ENCODE measurements at places on chromosomes 4 and X.

GRCh38 chr4:87848622-87849351, 16.0 kb downstream of the MEPE start:
- peak overlapping the region; percentile 60 for H3K4me3 ChIP-seq
- DNase-seq: peak; percentile 9
- no peaks in the 10 kb centered on the region for H3K36me3 ChIP-seq
- no peak overlapping the region for H3K27ac ChIP-seq
- H3K27me3 ChIP-seq: peaks cover 12% of the 10 kb centered on the region

- DNase-seq: no peak
- H3K27ac ChIP-seq: no peak overlapping the region
- H3K4me3 ChIP-seq: no peak overlapping the region
- H3K4me1 ChIP-seq: peaks cover 8% of the 10 kb centered on the region
Measured at GRCh38 chr4:6319530-6320150, 50.0 kb downstream of the WFS1 start.

GRCh38 chr4:108965016-108965415, 202.2 kb upstream of the ETNPPL start:
- no peaks in the 10 kb centered on the region for H3K27me3 ChIP-seq
- no peak overlapping the region for H3K27ac ChIP-seq
- no peak for DNase-seq
- H3K4me1 ChIP-seq: no peaks in the 10 kb centered on the region

DNA sequence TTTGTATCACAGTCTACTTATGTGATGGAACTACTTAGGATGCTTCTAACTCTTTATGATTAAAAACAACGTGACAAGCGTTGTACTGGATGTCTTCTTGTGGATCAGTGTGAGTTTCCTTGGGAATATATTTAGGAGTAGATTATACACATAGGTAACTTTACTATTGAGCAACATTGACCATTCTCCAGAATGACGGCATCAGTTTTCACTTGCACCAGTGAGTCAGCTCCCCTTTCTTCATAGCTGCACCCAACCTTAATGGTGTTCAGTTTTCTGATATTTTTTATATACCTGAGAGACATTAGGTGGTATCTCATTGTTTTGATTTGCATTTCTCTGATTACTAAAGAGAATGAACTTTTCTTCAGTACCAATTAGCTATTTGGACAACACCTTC, 343.9 kb downstream of the ADGRL3 start:
- H3K36me3 ChIP-seq: no peaks in the 10 kb centered on the region
- H3K4me1 ChIP-seq: no peaks in the 10 kb centered on the region
- H3K4me3 ChIP-seq: no peak overlapping the region
- no peak for DNase-seq

DNA sequence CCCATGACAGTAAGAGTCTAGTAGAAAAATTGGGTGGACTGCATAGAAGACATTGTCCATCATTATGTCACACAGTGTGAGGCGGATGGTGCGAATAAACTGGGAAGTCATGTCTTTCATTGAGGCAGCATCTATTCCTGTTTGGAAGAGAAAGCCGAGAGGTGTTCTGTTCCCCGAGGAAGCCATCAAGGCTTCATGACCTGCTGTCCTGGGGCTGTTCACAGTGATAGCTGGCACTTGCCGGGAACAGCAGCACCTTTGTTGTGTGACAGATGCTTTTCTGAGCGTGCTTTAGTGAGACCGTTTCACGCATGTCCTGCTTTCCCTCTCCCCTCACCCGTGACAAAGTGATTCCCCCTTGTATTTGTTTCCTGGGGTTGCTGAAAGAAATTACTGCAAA, 20.3 kb downstream of the RGS12 start:
- H3K27me3 ChIP-seq: no peaks in the 10 kb centered on the region
- no peak for DNase-seq
- no peaks in the 10 kb centered on the region for H3K4me1 ChIP-seq
- no peak overlapping the region for H3K27ac ChIP-seq
- peaks cover 6% of the 10 kb centered on the region for H3K36me3 ChIP-seq
- H3K4me3 ChIP-seq: no peak overlapping the region

DNA sequence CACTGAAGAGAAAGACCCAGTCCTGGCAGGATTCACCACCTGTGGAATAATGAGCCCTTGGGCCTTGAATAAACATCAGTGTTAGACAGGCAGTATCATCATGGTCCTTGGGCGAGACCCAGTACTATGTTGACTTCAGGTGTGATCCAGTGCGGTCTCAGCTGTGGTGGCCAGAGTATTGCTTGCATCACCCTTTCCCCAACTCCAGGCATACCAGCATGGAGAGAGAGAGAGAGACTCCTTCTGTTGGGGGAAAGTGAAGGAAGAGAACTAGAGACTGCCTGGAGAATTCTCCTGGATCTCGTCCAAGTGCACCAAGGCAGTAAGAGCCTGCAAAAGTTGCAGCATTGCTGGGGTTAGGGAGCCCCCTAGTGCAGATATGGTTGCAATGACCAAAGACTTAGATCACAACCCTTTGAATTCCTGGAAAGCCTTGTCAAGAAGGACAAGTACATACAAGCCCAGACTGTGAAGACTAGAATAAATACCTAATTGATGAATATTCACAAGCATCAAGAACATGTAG, 61.1 kb upstream of the VAMP7 start:
- no peak overlapping the region for H3K27ac ChIP-seq
- H3K36me3 ChIP-seq: no peaks in the 10 kb centered on the region
- peaks cover 18% of the 10 kb centered on the region for H3K27me3 ChIP-seq
- DNase-seq: peak; percentile 14

DNA sequence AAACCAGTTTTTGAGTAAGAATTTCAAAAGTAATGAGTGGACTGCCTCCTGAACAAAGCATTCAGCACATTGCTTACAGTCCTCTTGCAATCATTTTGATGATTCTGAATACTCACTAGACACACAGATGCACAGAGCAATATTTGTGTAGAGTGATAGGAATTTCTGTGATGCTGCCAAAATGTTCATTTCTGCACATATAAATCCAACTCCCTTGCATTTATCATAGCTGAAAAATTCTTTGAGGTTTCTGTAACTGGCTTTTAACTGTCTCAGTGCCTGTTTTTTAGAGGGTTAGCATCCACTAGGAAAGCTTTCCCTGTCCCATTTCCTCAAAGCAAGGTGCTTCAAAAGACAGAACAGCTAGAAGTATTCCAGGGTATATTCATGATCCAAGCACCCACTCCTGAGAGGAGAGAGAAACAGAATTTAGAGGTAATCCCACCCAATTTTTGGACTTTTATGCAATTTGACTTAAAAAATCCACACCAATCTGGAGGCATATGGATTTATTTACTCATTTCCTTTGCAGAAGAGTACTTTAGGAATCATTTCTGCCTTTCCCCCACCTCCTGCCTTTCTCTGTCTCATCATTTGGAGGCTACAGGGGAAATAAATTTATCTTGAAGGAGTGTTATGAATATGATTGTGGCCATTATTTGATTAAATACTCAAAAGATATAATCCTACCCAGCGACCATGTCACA, 234.5 kb upstream of the SLIT2 start:
- no peaks in the 10 kb centered on the region for H3K36me3 ChIP-seq
- no peak overlapping the region for H3K4me3 ChIP-seq
- H3K4me1 ChIP-seq: no peaks in the 10 kb centered on the region

DNA sequence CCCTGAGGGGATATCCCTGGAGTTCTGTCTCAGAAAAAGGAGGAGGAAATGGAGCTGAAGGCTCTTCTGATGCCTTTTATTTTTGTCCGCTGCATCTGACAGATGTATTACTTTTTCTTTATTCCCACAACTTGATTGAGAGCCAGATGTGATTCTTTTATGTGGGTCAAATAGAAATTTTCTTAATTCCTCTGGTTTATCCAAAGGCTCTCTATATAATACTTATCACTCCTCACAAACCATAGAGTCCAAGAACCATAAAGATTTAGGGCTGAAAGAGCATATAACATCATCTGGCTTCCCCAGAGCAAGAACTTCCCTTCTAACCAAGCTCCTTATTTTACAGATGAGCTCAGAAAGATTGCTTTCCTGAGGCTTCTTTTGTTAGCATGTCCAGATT, 756.7 kb upstream of the FAM241A start:
- H3K4me1 ChIP-seq: no peaks in the 10 kb centered on the region
- H3K27ac ChIP-seq: no peak overlapping the region
- H3K36me3 ChIP-seq: no peaks in the 10 kb centered on the region
- DNase-seq: no peak

DNA sequence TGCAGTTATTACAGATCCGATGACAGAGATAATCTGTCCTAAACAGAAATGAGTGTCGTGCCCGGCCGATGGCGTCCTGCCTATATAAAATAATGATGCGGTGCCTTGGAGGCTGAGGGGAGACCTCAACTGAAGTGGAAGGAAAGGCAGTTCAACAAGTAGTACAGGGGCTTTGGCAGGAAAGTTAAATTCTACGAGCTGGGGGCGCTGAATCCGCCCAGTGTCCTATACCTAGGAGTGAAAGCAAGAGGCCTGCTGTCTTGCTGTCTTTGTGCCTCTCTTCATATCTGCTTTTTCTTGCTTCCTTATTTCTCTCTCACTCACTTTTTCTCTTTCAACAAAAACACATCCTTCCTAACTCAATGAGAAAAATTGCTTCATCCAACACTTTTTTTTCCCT, 82.2 kb upstream of the PRPS2 start:
- peak overlapping the region; percentile 53 for H3K27ac ChIP-seq
- H3K36me3 ChIP-seq: no peaks in the 10 kb centered on the region
- peaks cover 11% of the 10 kb centered on the region for H3K4me1 ChIP-seq
- H3K27me3 ChIP-seq: no peaks in the 10 kb centered on the region

DNA sequence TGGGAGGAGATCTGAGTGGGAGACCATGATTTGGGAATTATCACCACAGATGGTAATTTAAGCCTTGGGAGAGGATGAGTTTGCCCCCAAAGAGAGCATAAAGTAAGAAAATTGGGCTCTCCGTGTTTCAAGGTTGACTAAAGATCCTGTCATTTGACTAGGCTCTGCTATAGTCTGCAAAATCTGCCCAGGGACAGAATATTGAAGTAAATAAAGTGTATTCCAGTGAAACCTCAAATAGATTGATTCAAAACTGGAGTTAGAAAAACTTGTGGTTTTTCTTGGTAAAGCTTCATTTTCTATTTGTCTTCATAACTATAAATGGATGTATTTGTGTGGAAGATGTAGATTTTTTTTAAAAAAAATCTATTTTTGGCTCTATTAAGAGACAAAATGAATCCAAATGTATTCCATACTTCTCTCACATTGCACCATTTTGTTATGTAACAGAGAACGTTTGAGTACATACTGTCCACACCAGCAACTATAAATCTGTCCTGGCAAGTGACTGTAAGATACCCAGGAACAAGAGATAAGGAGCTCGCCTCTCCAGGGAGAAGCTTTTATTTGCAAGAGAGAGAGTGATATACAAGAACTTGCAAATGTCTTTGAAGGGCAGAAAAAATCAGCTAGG, 170.2 kb downstream of the CBR4 start:
- no peak overlapping the region for H3K27ac ChIP-seq
- peaks cover 31% of the 10 kb centered on the region for H3K4me1 ChIP-seq
- DNase-seq: no peak

- no peaks in the 10 kb centered on the region for H3K27me3 ChIP-seq
- no peaks in the 10 kb centered on the region for H3K4me1 ChIP-seq
- no peak for DNase-seq
- no peak overlapping the region for H3K4me3 ChIP-seq
Measured at GRCh38 chr4:29983890-29984289, 736.3 kb upstream of the PCDH7 start.

- H3K36me3 ChIP-seq: no peaks in the 10 kb centered on the region
- no peak for DNase-seq
- no peak overlapping the region for H3K27ac ChIP-seq
- H3K27me3 ChIP-seq: no peaks in the 10 kb centered on the region
Measured at GRCh38 chr4:162727232-162727631, 439.5 kb downstream of the NAF1 start.

DNA sequence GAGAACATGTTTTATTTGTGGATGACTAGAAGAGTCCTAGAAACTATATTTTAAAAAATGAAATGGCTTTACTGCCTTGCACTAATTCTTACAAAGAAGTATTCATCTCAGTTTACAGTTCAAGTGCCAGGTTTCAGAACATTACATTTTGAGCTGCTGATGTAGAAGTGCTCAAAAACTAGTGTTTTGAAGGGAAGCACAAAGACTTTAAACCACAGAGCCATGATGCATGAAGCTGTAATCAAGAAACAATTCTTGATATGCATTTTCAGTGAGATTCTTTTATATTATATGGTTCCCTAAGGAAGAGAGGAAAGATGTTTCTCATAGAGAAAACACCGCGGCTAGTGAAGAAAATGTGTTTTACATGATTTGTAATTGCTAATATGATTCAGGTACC, 1163.0 kb downstream of the RAPGEF2 start:
- H3K27me3 ChIP-seq: no peaks in the 10 kb centered on the region
- no peak overlapping the region for H3K27ac ChIP-seq
- H3K4me1 ChIP-seq: no peaks in the 10 kb centered on the region
- H3K4me3 ChIP-seq: no peak overlapping the region

DNA sequence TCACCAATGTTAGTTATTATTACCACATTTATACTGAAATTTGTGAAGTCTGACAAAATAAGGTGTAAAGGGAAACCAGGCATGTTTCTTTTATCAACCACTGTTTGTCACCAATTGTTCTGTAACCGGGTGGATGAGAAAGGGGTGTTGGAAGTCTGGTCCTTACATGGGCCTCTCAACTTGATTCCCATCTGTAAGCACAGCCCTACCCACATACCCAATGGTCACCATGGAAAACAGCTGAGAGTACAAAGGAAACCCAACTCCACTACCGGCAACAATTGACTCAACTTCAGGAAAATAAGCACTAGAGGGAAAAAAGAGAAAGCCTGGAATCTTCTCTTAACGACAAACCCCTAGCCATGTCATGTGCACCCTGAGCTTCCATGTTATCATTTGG, 70.8 kb upstream of the PTCHD1 start:
- H3K27ac ChIP-seq: no peak overlapping the region
- H3K4me3 ChIP-seq: no peak overlapping the region
- H3K27me3 ChIP-seq: no peaks in the 10 kb centered on the region
- no peak for DNase-seq
- H3K36me3 ChIP-seq: no peaks in the 10 kb centered on the region
- no peaks in the 10 kb centered on the region for H3K4me1 ChIP-seq

DNA sequence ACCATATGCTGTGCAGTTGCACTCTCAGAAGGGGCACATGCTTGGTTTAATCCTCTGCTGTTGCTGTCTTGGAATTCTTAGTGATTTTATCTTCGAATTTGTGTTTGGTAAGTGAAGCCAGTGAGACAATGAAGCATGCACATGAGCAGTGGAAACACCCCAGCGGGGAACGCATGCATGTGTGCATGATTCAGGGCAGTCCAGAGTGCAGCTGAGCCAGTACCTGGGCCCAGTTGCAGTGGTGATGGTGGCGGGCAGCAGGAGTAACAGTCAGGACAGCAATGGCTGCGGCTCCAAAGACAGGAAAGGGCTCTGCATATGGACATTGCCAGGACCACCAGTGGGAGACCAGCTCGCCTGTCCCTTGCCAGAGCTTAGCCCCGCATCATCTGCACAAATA, 14.3 kb upstream of the TMEM165 start:
- no peak overlapping the region for H3K4me3 ChIP-seq
- H3K27ac ChIP-seq: no peak overlapping the region
- no peaks in the 10 kb centered on the region for H3K27me3 ChIP-seq

- H3K36me3 ChIP-seq: no peaks in the 10 kb centered on the region
- no peak overlapping the region for H3K27ac ChIP-seq
- H3K4me1 ChIP-seq: peaks cover 21% of the 10 kb centered on the region
- no peak for DNase-seq
- H3K4me3 ChIP-seq: no peak overlapping the region
- H3K27me3 ChIP-seq: no peaks in the 10 kb centered on the region
Measured at GRCh38 chrX:46260499-46260898, 284.7 kb downstream of the ZNF674 start.

GRCh38 chr4:181957088-181957487, 286.1 kb upstream of the TENM3 start:
- no peaks in the 10 kb centered on the region for H3K4me1 ChIP-seq
- H3K36me3 ChIP-seq: no peaks in the 10 kb centered on the region
- no peak overlapping the region for H3K4me3 ChIP-seq
- no peak for DNase-seq
- H3K27me3 ChIP-seq: no peaks in the 10 kb centered on the region

Data from stimulated activated naive B cell treated with anti-CD40 and anti-IgM and Interleukin-4, amounts not matched to agents 10 μg/mL and 1 μg/mL and 100 μg/mL, for 72 hours (primary cell).